ENCODE measurements at places on chromosomes 6 and 20. TPM values are rescaled to one million over a fixed set of nuclear protein-coding genes. Genes with fewer than 3 reads are reported as not detected.

Gene FRK
- polyA plus RNA-seq = not detected

Gene IP6K3
- polyA plus RNA-seq = not detected

Gene BAK1
- 34.0 TPM for polyA plus RNA-seq

Gene RSPO3
- polyA plus RNA-seq = not detected

Gene RRAGD
- polyA plus RNA-seq = 1.6 TPM

Gene ULBP2
- not detected for polyA plus RNA-seq

Gene ID4
- not detected for polyA plus RNA-seq

Gene GLP1R
- polyA plus RNA-seq = not detected

Gene SLC26A8
- 1.5 TPM for polyA plus RNA-seq

Gene ESF1
- 2.3 TPM for polyA plus RNA-seq

Gene HTR1E
- not detected for polyA plus RNA-seq

Gene TRAPPC3L
- polyA plus RNA-seq = not detected

Gene BCAS1
- 0.01 TPM for polyA plus RNA-seq

Gene IL17F
- polyA plus RNA-seq = not detected

Gene SIGLEC1
- 25.0 TPM for polyA plus RNA-seq

Gene FAXC
- polyA plus RNA-seq = not detected

Gene POPDC3
- polyA plus RNA-seq = not detected

Gene WTAP
- 50.8 TPM for polyA plus RNA-seq

Gene MAN1A1
- polyA plus RNA-seq = 16.1 TPM

Gene VGLL2
- not detected for polyA plus RNA-seq

Gene AKAP7
- 3.4 TPM for polyA plus RNA-seq

Gene EYS
- polyA plus RNA-seq = not detected

Gene USP49
- polyA plus RNA-seq = 2.5 TPM

Gene SIRPB1
- polyA plus RNA-seq = 437 TPM

Gene COL9A3
- polyA plus RNA-seq = 2.6 TPM

Gene ITPR3
- polyA plus RNA-seq = not detected

Gene IL17A
- not detected for polyA plus RNA-seq

Gene BMP7
- polyA plus RNA-seq = not detected

Gene ACAT2
- 24.4 TPM for polyA plus RNA-seq

Gene MTCH1
- 111 TPM for polyA plus RNA-seq

Gene CST4
- not detected for polyA plus RNA-seq

Gene TSBP1
- polyA plus RNA-seq = not detected

Gene GUCA1A
- not detected for polyA plus RNA-seq

Gene CCDC167
- polyA plus RNA-seq = 22.9 TPM

Gene SIRPB2
- polyA plus RNA-seq = 136 TPM

Gene OR14J1
- not detected for polyA plus RNA-seq
